ENCODE measurements at places on chromosomes 12 and 14.

DNA sequence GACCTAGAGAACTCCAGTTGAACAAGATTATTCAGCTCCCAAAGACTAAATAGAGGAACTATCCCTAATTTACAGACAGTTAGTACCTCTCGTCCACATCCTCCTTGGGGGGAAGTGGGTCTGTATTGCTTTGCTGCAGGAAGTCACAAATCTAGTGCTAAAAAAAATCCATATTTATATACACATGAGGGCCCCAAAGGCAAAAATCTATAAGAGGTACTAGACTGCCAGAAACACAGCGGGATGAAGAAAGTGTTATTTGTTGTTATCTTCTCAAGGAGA is 190.1 kb downstream of the TTC8 start:
- H3K4me1 ChIP-seq, result no peaks in the 10 kb centered on the region
- no peak for DNase-seq
- no peak overlapping the region for H3K4me3 ChIP-seq
- no peak overlapping the region for H3K27ac ChIP-seq
- H3K27me3 ChIP-seq, result peaks cover 29% of the 10 kb centered on the region

GRCh38 chr14:87149583-87150354 is 843.2 kb downstream of the GALC start:
- no peaks in the 10 kb centered on the region for H3K36me3 ChIP-seq
- H3K27me3 ChIP-seq, result no peaks in the 10 kb centered on the region
- H3K27ac ChIP-seq, result no peak overlapping the region
- no peak for DNase-seq
- no peak overlapping the region for H3K4me3 ChIP-seq
- H3K4me1 ChIP-seq, result no peaks in the 10 kb centered on the region

GRCh38 chr12:34392741-34393085 is 370.4 kb downstream of the ALG10 start:
- H3K27me3 ChIP-seq, result peaks cover 73% of the 10 kb centered on the region
- no peak overlapping the region for H3K4me3 ChIP-seq
- no peak overlapping the region for H3K27ac ChIP-seq
- DNase-seq, result peak; percentile 3

DNA sequence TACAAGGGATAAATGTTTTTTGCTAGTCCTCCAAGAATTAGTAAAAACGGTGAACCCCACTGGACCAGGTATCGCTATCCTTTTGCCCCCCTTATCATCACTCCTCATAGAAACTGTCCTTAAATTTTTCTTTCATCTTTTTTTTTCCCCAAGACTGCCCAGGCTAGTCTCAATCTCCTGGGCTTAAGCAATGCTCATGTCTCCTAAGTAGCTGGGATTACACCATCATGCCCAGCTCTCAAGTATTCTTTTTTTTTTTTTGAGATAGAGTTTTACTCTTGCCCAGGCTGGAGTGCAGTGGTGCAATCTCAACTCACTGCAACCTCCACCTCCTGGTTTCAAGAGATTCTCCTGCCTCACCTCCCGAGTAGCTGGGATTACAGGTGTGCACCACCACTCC is 9.7 kb downstream of the IRF2BPL start:
- no peaks in the 10 kb centered on the region for H3K36me3 ChIP-seq
- H3K4me1 ChIP-seq, result peaks cover 37% of the 10 kb centered on the region
- no peak overlapping the region for H3K27ac ChIP-seq
- no peak for DNase-seq

DNA sequence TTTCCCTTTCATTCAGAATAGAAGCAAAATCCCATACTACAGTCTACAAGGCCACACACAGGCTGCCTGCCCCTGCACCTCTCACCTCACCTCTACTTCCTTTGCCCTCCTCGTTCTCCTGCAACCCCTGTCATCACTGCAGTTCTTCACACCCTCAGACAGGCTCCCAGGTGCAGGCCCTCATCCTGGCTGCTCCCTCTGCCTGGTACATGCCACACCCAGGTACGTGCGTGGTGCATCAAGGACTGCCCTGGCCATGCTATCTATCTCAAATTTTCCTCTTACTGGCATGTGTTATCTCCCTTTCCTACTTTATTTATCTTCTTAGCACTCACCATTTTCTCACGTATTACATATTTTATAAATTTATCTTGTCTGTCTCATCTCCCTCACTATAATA is 24.3 kb downstream of the TM7SF3 start:
- H3K27ac ChIP-seq, result no peak overlapping the region
- no peaks in the 10 kb centered on the region for H3K27me3 ChIP-seq
- DNase-seq, result no peak
- peaks cover 15% of the 10 kb centered on the region for H3K4me1 ChIP-seq

DNA sequence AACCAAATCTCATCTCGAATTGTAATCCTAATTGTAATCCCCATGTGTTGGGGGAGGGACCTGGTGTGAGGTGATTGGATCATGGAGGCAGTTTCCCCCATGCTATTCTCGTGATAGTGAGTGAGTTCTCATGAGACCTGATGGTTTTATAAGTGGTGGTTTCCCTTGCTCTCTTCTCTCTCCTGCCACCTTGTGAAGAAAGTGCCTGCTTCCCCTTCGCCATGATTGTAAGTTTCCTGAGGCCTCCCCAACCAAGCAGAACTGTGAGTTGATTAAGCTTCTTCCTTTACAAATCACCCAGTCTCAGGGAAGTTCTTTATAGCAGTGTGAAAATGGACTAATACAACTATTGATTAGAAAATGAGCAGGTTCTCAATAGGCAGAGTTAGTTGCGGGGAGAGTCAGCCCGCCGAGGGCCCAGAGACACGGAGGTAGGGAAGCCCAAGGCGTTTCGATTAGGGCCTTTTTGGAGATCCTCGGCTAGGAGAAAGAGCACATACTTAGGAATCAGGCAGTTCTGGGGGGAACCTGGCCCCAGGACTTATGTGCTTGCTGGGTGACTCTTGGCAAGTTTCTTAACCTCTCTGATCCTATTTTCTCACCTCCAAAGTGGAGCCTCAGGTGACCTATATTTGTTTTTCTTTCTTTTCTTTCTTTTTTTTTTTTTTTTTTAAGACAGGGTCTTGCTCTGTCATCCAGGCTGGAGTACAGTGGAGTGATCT is 65.7 kb downstream of the MVK start:
- no peaks in the 10 kb centered on the region for H3K4me1 ChIP-seq
- H3K27ac ChIP-seq, result no peak overlapping the region

DNA sequence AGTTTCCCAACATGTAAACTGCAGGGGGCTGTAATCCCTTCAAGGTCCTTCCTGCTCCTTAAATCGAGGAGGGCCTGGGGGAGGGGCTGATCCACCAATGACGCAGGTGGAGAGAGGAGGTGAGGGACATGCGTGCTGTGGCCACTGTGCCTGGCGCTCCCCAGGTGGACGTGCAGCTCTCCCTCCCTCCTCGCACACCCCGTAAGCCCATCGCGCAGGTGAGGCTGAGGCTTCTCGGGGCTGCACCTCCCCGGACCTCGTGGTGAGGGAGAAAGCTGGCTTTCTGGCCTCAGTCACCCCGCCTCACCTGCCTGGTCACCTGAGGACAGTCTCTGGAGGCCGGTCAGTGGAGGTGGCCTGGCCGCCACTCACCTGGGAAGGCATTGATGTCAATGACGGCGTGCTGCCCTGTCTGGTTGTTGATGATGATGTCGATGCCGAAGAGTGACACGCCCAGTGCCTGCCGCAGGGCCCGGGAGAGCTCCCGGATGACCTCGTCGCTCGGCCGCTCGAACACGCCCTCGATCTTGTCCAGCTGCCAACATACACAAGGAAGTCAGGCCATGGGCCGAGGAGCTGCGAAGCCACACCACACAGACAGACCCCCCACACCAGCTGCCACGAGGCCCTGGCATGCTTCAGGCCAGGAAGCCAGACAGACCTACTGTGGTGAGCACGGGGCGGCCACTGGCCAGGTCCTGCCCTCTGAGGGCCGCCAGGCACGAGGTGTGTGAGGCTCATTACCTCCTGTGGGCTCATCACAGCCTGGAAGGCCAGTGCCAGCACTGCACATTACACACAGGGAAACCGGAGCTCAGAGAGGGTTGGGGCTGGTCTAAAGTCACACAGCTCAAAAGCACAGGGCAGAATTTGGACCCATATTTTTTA is 23.3 kb downstream of the CHGA start:
- no peak overlapping the region for H3K27ac ChIP-seq
- H3K4me3 ChIP-seq, result no peak overlapping the region
- H3K36me3 ChIP-seq, result peaks cover 64% of the 10 kb centered on the region

GRCh38 chr12:11510671-11511070 is 115.3 kb upstream of the PRB2 start:
- peaks cover 14% of the 10 kb centered on the region for H3K27me3 ChIP-seq
- no peak overlapping the region for H3K4me3 ChIP-seq
- no peaks in the 10 kb centered on the region for H3K4me1 ChIP-seq

- H3K27ac ChIP-seq, result no peak overlapping the region
- peaks cover 6% of the 10 kb centered on the region for H3K36me3 ChIP-seq
- no peaks in the 10 kb centered on the region for H3K27me3 ChIP-seq
- DNase-seq, result no peak
- H3K4me3 ChIP-seq, result no peak overlapping the region
- H3K4me1 ChIP-seq, result peaks cover 53% of the 10 kb centered on the region
Observed at GRCh38 chr12:112321245-112321644, 61.0 kb downstream of the HECTD4 start.

GRCh38 chr12:88428350-88428749 is 151.9 kb downstream of the KITLG start:
- peaks cover 7% of the 10 kb centered on the region for H3K4me1 ChIP-seq
- no peak for DNase-seq
- no peak overlapping the region for H3K27ac ChIP-seq
- no peaks in the 10 kb centered on the region for H3K27me3 ChIP-seq
- H3K4me3 ChIP-seq, result no peak overlapping the region

DNA sequence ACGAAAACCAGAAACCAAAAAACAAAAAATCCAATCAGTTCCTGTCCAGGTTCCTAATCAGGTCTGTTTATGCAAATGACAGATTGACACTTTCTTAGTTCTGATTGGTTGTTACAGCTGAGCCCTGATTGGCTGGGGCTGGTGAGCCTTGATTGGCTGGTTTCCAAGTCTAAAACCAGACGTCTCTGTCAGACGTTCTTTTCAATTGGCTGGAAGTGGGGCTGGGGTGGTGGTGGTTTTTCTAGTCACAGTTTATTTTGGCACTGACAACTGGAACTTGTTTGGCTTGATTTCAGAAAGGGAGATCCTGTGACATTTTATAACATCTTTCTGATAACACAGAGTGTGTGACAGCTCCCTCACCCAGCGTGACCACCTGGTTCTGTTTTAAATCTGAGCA is 36.1 kb upstream of the PRICKLE1 start:
- H3K27ac ChIP-seq, result no peak overlapping the region
- H3K36me3 ChIP-seq, result no peaks in the 10 kb centered on the region

DNA sequence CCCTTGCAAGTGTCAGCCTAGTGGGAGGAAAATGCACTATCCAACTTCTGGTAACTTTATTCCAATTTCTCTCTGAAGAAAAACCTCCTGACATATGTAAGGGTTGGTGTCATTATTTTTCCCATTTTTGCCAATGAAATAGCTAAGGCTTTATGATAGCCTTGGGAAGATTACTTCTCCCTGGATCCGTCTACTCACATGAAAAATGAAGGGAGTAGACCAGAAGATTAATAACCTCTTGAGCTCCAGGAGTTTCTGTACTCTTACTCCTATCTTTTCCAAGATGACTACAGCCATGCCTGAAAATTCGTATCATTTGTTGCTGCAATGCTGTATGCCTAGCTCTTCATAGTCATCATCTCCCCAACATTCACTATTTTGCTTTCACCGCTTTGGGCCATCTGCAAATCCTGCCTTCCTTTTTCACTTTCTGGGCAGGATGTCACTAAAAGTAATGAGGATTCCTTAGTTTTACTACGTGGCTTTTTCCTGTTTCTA is 18.8 kb downstream of the TC2N start:
- H3K27ac ChIP-seq, result no peak overlapping the region
- H3K27me3 ChIP-seq, result peaks cover 12% of the 10 kb centered on the region
- H3K36me3 ChIP-seq, result no peaks in the 10 kb centered on the region
- H3K4me1 ChIP-seq, result peaks cover 4% of the 10 kb centered on the region
- no peak overlapping the region for H3K4me3 ChIP-seq

- no peak overlapping the region for H3K27ac ChIP-seq
- no peak for DNase-seq
- peaks cover 25% of the 10 kb centered on the region for H3K36me3 ChIP-seq
- H3K27me3 ChIP-seq, result no peaks in the 10 kb centered on the region
- H3K4me1 ChIP-seq, result no peaks in the 10 kb centered on the region
- H3K4me3 ChIP-seq, result no peak overlapping the region
Observed at GRCh38 chr14:99896361-99896760, 103.1 kb downstream of the EML1 start.

DNA sequence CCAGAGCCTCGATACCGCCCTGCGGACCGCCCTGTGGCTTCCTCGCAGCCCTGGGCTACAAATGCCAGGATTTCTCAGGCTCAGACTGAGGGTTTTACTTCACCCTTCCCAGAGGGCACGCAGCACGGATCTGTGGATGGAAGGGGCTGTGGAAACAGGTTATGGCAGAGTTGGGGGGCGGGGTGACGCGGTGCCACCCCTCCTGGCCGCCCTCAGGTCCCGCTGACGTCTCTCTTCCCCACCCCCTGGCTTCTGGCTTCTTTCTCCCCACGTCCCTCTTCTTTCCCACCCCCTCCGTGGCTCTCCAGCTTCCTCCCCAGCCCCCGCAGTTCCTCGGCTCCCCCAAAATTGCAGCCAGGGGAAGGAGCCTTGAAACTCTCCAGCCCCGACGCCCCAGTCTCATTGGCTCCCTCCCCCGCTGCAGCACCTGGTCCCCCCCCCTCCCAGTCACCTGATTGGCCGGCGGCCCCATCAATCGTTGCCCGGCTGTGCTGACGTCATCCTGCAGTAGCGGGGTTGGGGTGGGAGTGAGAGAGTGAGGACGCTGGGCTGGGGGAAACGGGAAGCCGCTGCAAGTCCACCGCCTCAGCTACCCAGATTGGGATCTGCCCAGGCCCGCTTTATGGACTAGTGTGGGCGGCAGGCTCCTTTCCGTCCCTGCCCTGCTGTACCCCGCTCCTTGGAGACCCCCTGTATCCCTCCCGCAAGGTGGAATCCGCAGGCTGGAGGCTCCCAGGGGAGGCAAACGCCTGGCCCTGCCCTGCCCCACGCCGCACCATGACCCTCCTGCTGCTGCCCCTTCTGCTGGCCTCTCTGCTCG is at the start of gene CLSTN3:
TSS of gene CLSTN3 (plus strand) at position 500 of the 820 bp plus-strand sequence. CDS start at position 778, 278 bp downstream.
- H3K36me3 ChIP-seq, result no peaks in the 10 kb centered on the region
- H3K4me3 ChIP-seq, result peak within 1 kb of the TSS; percentile 76
- H3K4me1 ChIP-seq, result peaks cover 32% of the 10 kb centered on the region
- peaks cover 19% of the 10 kb centered on the region for H3K27me3 ChIP-seq

DNA sequence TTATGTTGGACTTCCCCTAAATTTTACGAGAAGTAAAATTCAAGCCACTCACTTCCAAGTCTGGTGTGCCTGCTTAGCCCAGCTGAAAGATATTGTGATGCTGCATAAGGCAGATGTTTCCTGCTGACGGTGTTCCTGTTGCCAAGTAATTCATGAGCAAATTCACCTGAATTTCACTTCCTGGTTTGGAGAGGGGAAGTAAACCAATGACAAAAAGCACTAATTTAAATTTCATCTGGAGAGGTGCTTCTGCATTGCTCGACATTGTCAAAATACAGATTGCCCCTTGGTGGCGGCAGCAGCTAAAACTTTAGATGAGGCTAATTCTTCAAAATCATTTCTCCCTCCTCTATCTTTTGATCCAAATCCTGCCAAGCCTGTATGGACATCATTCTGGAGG is 281.1 kb downstream of the AACS start:
- H3K4me1 ChIP-seq, result peaks cover 15% of the 10 kb centered on the region
- H3K4me3 ChIP-seq, result no peak overlapping the region

All from left ventricle myocardium inferior (tissue), 1 donor.